ENCODE measurements at places on chromosomes 6 and 20. TPM values are rescaled to one million over a fixed set of nuclear protein-coding genes. Genes with fewer than 3 reads are reported as not detected.

DNA sequence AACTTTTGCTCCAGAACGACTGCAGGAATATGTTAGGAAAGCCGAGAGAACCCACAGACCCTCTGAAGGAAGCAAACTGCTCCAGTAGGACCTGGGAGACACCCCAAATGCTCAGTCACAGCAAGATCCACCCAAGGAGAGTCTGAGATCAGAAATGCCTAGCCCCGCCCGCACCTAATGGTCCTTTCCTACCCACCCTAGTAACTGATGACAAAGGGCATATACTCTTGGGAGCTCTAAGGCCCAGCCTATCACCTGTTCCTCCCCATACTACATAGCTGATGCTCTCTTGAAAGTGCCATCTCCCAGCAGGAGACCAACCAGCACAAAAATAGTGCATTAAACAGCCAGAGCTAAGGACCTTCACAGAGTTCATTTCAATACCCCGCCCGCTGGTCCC lies 67.6 kb downstream of the CD2AP start:
- no peak for DNase-seq

DNA sequence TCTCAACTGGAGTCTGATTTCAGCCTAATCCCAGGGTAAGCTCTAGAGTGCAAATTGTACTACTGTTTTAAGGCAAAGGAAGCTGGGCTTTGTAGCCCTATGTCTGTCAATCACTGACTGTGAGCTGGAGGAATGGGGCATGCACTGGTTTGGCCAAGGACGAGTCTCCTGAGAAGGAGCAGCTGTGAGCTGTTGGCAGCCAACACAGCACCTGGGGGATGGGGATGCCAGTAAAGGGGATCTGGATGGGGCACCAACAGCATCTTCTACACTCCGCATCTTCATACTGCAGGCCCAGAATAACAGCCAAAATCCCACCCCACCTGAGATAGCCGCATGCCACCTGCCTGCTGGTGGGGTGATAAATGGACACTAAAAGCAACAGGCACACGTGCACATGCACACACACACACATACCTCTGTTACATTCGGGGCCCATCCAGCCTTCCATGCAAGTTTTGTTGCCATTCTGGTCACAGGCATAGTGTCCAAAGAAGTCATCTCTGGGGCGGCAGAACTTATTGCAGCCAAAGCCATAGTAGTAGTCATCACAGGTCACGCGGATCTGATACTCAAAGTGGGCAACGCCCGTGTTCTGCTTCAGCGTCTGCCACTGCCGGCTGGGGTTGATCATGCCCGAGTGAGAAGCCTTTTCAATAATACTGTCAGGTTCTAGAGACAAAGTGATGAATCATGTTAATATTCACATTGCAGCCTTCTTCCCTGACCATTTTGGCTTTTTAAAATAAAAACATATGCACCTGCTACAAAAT lies 15.6 kb downstream of the JAG1 start:
- DNase-seq, result no peak

GRCh38 chr6:18110162-18110561 lies 12.3 kb downstream of the NHLRC1 start:
- no peak for DNase-seq

GRCh38 chr20:58698741-58699622 lies 6.4 kb downstream of the NPEPL1 start:
- DNase-seq, result no peak

DNA sequence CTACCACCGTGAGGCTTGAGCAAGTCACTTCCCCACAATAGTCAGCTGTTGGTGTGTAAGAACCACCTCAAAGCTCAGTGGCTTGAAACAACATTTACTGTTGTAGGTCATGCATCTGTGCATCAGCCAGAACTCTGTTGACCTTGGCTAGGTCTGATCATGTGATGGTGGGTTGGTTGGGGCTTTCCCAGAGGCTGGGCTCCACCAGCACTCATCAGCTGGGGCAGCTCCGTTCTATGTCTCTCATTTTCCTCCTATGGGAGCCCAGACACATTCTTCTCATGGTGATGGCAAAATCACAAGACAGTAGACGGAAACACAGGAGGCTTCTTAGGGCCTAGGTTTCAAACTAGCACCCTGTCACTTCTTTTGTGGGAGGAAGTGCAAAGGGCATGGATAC lies 42.8 kb upstream of the PSMF1 start:
- no peak for DNase-seq

- DNase-seq, result no peak
Measured at GRCh38 chr6:38554700-38555413, 84.9 kb downstream of the BTBD9 start.

DNA sequence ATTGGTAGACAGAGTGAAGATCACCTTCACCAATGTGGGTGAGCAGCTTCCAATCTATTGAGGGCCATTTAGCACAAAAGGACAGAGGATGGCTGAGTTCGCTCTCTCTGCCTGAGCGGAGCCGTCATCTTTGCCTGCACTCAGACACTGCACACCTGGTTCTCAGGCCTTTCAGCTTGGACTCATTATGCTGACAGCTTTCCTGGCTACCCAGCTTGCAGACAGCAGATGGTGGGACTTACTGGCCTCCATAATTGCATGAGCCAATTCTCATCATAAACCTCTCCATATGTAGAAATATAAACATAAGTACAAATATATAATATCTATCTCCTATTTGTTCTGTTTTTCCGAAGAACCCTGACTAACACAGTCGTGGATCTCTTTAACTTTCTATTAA lies 13.7 kb downstream of the TBXT start:
- no peak for DNase-seq

DNA sequence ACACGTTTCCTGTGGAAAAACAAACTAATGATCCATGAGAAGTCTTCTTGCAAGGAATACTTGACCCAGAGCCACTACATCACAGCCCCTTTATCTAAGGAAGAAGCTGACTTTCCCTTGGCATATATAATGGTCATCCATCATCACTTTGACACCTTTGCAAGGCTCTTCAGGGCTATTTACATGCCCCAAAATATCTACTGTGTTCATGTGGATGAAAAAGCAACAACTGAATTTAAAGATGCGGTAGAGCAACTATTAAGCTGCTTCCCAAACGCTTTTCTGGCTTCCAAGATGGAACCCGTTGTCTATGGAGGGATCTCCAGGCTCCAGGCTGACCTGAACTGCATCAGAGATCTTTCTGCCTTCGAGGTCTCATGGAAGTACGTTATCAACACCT lies 35.4 kb downstream of the GCNT2 start:
- DNase-seq, result no peak

GRCh38 chr6:97437087-97437486 lies 154.1 kb upstream of the MMS22L start:
- DNase-seq, result no peak

DNA sequence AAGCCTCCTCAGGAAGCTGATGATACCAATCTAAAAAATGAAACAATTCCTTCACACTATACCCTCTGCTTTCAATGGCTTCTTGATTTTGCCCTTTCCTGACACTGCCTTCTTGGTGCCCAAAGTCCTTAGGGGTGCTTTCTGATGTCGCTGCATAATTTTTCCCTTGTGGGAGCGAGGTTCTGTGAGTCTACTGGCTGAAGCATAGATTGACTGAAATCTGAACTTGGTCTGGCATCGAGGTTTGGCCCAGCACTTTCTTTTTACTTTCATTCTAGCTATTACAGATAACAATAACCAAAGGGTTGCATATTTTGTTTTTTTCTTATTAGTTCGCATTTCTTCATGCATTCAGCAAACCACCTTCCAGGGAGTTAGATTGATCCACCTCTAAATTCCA lies 65.8 kb downstream of the E2F3 start:
- no peak for DNase-seq

- DNase-seq, result no peak
Measured at GRCh38 chr20:41655962-41656618, 37.9 kb upstream of the CHD6 start.

GRCh38 chr6:166640342-166641043 lies 13.4 kb upstream of the RPS6KA2 start:
- no peak for DNase-seq

- no peak for DNase-seq
Measured at GRCh38 chr6:25136854-25137253, 142.3 kb upstream of the CARMIL1 start.

DNA sequence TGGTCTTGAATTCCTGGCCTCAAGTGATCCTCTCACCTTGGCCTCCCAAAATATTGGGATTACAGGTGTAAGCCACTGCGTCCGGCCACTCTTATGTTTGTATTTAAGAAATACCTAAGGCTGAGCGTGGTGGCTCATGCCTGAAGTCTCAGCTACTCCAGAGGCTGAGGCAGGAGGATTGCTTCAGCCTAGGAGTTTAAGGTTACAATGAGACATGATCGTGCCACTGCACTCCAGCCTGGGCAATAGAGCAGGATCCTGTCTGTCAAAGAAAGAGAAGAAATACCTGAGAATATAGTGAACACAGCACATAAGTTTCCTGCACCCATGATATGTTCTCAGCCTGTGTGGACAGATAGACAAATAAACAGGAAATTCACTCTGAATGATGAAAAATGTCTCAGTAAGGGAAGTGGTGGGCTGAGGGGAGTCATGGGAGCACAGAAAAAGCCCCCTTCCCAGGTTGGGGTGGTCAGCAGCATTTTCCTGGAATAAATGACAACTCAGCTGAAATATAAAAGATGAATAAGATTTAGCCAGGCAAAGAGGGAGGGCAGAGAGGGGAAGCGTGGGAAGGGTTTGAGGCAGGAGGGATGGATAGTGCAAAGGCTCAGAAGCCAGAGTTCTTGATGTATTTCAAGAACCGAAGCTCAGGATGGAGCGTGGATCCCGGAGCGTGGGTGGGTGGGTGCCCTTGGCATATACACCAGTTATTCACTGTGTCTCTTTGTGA lies 13.8 kb upstream of the MMP9 start:
- no peak for DNase-seq

DNA sequence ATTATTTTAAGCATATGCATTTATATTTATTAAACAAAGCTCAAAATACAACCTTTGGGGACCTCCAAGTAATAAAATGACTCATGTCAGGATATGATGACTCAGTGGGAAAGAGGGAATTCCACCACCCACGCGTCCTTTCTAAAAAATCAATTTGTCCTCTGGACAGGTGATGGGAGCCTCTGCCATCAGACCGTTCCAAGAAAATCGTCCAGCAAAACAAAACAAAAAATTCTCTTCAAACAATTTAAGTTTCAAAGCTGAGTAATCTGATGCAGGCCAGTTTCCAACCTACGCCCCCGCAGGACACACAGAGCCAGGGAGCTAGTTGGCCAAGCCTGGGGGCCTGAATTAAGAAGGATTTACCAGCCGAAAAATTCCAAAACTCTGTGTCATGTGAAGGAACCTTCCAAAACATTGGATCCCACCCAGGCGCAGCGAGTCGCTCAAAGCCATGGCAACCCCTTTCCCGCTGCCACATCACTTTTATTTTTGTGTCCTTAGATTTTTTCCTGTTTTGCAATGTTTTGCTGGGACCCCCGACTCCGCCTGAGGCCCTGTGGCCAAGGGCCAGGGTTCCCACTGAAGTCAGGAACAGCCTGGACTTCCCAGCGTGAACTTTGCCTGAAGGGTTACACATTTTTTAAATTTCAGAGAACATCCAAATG lies 95.3 kb downstream of the NFATC2 start:
- no peak for DNase-seq

RGS17 gene
- total RNA-seq, result not detected

MTFR2 gene
- 1.2 TPM for total RNA-seq

NT5E gene
- 2.7 TPM for total RNA-seq

TMC2 gene
- not detected for total RNA-seq

HLA-DQA2 gene
- total RNA-seq, result not detected

CLPSL2 gene
- total RNA-seq, result not detected

MDFI gene
- not detected for total RNA-seq

APCDD1L gene
- not detected for total RNA-seq

QKI gene
- total RNA-seq, result 72.8 TPM

SSR1 gene
- total RNA-seq, result 130 TPM

CCM2L gene
- total RNA-seq, result not detected

SNPH gene
- 12.1 TPM for total RNA-seq

C20orf141 gene
- not detected for total RNA-seq

SEMG1 gene
- total RNA-seq, result not detected

SLC22A2 gene
- not detected for total RNA-seq
